ENCODE measurements at places on chromosomes 7 and 10.

- no peak for DNase-seq
Measured at GRCh38 chr10:10865303-10865702, 152.4 kb upstream of the CELF2 start.

GRCh38 chr7:87966271-87966670 is 32.2 kb downstream of the ADAM22 start:
- no peak for DNase-seq

DNA sequence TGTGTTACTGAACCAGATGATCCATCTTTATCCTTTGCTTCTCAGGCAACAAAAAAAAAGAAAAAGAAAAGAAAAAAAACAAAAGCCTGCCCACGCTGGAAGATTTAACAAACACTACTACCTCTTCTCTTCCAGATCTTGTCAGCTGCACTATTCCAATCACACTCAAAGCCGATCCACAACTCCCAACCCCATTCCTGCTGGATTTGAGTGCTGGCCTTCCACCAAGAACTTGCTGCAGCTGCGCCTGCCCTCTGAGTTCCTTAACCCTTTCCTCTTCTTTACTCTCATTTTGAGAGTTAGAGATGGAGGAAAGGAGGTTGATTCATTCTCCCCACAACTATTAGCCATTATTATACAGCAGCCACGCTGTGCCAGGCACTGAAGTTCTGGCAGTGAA is 16.0 kb upstream of the ITGA8 start:
- DNase-seq, result no peak

DNA sequence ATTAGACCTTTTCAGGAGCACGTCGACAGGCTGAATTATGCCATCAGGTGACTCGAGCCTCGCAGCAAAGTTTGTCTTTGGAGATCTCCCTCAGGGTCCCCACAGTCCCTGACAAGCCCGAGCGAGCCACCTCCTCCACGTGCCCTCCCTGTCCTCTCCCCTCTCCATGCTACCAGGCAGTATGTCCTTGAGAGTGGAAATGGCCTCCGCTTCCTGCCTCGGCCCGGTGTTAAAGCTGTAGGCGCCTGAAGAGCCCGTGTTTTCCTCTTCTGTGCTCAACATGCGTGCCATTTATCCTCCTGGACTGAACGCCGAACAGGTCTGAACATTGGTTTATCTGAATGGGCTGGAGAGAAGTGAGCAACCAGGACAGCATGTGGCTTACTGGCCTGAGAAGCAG is 82.6 kb downstream of the GPR26 start:
- no peak for DNase-seq

GRCh38 chr7:2776401-2776800 is 67.7 kb downstream of the GNA12 start:
- no peak for DNase-seq

- no peak for DNase-seq
Measured at GRCh38 chr7:147276783-147277370, 1160.3 kb downstream of the CNTNAP2 start.

DNA sequence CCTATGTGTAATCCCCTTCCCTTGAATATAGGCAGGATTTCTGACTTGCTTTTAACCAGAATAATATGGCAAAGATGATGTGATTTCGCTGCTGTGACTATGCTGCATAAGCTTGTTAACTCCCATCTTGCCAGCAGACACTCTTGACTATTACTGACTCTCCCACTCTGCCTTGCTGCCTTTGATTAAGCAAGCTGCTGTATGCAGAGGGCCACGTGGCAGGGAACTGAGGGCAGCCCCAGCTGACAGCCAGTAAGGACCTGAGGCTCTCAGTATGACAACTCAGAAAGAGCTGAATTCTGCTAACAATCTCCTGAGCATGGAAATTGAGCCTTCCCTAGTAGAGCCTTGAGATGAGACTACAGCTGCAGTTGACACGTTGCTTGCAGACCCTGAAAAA is 279.4 kb upstream of the CACNA2D1 start:
- DNase-seq, result no peak

GRCh38 chr10:50988792-50989191 is 85.5 kb upstream of the PRKG1 start:
- no peak for DNase-seq

DNA sequence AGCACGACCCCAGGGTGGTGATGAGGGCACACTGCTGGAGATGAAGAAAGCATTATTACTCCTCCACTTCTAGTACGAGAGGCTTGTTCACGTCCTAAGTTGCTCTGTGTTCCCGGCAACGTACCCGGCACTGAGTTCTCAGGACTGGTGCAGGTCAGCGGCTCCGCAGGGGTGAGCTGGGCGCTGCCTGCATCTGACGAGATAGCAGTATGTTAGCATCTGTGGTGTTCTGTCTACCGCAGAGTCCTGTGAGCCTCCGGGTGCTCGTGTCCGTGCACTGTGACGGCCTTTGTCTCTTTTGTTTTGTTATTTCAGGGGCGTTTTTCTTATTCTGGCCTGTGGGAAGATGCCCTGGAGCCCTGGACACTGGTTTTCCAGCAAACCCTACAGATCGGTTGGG is 507.8 kb downstream of the DNAJB6 start:
- no peak for DNase-seq

- no peak for DNase-seq
Measured at GRCh38 chr7:99456288-99456687, 9.7 kb downstream of the ATP5MF start.
